NCI-H345 (cell line): ENCODE measurements at places on chromosomes 2 and 18.

DNA sequence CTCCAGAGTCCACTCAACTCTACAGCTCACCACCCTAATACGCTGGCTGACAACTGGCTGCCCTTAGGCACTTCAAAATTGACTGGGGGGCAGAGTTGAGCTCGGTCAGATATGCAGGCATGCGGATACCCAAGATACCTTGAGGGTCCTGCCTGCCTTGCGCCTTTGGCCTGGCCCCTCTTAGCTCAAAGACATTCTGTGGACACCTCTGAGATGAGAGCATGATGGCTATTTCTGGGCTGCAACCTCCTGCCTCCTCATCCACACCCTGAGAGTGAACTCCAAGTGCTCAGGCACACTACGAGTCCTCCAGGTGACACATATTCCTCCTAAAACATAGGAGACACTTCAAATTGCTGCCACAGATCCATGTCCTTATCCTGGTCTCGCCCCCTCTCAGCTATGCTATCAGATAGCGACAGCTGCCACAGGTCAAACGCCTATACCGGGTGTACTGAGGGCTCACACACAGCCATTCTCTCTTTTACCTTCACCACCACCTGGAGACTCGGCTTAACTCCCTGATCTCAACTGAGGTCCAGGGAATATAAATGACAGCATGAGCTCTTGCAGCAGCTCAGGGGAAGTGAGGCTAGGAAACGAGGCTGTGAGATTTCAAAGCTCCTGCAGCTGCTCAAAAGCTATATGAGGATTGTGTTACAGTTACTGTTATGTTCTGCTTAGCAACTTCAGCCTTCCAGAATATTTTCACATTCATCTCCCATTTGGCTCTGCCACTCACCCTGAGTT, 60.5 kb upstream of the TEX51 start:
- DNase-seq = no peak

- DNase-seq = no peak
Measured at GRCh38 chr2:42245396-42245795, 76.2 kb downstream of the EML4 start.

GRCh38 chr2:10721396-10722251, at the start of gene ATP6V1C2:
Gene ATP6V1C2, plus strand, starts transcription at chr2:10721630. Its CDS starts 1,220 bp downstream, at chr2:10722850.
- DNase-seq = peak; percentile 61

DNA sequence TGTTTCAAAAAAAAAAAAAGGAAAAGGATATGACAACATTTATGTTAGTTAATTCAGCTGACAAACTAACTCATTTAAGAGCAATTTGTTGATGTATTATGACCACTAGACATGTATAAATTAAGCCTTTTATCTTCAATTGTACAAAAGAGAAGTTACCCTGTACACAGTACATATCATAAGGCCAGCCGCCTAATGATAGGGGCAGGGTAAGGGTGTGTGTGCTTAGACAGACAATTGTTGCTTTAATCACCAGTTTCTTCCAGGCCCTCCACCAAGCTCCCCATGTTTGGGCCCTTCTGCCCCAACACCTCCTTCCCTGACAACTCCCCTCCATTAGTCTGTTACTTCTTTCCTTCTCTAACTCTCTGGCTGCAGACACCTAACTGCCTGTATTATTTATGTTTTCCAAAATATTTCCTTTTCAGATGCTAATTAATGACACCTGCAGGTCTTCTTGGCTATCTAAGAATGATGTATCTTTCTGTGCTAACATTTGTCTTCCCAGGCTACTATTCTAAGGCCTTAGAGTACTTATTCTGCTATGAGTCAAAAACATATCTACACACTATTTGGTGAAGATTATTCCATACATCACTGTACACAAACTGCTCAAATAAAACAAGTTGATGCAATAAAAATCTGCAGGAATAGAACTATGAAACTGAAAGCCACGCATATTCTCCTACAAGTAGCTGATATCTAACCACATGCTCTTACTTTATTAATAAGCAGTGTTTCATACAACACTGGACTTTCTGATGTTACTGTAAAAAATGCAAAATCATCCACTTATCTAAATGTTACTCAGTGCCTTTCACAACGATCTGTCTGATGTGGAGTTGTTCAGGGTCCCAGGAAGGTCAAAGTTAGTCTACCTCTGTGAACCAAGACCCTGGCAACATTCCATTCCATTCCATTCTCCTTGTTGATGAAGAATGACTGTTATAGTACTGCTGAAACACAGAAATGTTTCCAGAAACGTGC, 26.4 kb downstream of the TMEM131 start:
- DNase-seq = no peak

DNA sequence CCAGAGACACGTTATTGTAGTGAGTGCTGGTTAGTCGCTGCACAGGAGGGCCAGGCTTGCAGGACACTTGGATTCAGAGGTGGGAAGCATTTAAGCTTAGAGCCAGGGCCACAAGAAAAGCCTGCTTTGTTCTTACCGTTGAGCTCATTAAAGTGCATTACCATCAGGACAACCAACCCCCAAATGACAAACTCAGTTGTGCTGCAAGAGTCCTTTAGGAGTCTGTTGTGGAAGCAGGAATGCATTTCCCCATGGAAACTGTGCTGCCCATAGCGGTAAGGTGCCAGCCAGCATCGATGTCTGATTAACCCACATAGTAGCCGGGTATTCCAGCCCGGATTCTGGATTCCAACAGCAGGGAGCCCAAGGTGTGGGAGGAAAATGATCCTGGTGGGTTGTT, 23.4 kb upstream of the REEP1 start:
- no peak for DNase-seq

GRCh38 chr2:6771634-6772611, 93.8 kb downstream of the CMPK2 start:
- peak; percentile 38 for DNase-seq

DNA sequence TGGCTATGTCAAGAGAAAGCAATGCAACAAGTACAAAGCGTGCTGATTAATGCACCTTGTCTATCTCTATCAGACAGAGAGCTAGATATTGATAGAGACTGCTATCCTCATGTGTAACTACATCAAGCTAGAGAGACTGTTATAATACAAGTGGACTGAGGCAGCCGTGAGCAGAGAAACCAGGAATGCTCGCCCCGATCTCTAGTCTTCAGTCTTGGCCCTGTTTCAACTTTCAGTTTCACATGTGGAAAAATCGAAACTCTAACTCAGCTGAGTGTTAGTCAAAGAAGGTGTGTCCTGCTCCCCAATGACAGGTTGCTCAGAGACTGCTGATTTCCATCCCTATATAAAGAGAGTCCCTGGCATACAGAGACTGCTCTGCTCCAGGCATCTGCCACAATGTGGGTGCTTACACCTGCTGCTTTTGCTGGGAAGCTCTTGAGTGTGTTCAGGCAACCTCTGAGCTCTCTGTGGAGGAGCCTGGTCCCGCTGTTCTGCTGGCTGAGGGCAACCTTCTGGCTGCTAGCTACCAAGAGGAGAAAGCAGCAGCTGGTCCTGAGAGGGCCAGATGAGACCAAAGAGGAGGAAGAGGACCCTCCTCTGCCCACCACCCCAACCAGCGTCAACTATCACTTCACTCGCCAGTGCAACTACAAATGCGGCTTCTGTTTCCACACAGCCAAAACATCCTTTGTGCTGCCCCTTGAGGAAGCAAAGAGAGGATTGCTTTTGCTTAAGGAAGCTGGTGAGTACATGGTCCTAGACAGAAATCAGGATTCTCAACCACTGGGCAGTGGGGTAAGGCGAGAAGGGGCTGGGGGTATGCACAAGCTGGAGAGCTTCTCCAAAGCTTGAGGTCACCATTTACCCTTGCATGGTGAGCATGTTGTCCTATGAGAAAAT, at the start of gene RSAD2:
RSAD2 (plus strand) TSS at position 376 of the 903 bp plus-strand sequence; CDS start at position 400, 24 bp downstream.
- peak; percentile 82 for DNase-seq

- no peak for DNase-seq
Measured at GRCh38 chr2:190202018-190202417, 117.6 kb downstream of the HIBCH start.
